Activated CD4-positive, CD25-positive, alpha-beta regulatory T cell (primary cell): ENCODE measurements at places on chromosomes 13 and 19.

DNA sequence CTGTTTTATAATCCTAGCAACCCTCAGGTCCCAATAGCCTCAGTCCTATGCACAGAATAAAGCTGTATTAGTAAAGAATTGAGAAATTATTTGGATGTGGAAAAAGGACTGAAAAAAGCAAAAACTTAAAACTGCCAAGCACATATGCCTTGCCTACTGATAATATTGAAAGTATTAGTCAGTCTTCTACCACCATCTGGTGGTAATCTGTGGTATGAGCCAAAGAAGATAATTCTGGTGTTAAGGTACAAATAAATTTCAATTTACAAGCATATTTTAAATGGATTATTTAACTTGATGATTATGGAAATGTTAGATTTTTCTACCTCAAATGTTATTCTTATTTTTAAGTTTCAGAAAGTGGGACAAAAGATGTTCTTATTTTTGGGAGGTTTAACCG is 460.3 kb upstream of the KLHL1 start:
- DNase-seq: no peak

- no peak for DNase-seq
Observed at GRCh38 chr19:28148554-28148953, 1064.4 kb downstream of the UQCRFS1 start.

DNA sequence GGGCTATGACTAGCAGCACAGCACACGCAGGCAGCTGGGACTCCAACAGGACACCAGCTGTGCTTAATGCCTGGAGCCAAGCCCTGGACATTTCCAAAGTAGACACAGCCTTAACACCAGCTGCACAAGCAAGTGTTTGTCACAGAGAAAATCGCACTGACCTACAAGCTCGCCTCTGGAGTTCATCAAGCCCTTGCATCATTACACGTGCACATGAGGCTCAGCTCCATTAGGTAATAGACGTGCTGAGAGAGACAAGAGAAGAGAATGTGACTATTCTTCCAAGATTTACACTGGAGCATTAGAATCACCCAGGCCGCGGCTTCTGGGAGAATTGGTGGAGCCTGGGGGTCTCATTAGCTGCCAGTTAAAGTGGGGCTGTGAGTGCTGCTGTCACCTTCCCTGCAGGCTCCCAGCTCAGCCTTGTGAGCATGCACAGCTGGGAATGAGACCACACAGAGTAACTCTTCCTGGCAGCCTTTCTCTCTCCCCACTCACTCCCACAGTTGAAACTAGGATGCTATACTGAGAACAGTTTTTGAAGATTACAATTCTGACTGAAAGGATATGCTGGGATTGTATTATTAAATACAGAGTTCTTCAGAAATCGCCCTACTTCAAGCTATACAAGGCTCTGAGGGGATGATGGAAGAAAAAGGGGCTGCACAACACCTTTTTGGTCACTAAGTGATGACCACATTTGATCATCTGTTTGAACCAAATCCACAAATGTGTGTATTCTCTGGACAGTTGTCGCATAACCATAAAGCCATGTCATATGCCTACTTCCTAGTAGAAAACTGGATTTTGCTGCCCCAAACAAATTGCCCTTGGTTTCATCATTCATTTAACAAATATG is 10.5 kb downstream of the STOML3 start:
- DNase-seq: no peak

DNA sequence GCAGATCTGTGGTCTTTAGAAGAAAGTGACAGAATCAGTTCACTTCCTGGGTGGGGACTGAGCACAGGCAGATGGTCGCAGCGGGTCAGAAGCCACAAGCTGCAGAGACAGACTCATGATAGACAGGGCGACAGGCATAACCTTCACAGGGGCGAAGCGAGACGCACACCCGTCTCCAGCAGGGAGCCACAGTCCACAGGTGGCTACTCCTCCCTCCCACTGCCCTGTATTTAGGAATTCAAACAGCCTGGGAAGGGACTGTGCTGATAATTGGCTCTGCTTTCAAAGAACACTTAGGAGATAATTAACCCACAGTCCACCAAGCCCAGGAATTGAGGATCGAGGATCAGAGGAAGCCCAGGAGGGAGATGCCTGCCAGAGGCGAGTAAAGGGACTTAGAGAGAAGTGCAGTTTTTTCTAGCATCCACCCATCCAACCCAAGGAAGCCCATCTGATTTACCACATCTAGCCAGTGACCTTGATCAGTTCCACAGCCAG is 23.2 kb downstream of the RFX2 start:
- no peak for DNase-seq

GRCh38 chr19:50238043-50238442 is 34.6 kb downstream of the MYH14 start:
- DNase-seq: no peak

- no peak for DNase-seq
Observed at GRCh38 chr13:78679329-78679728, 20.4 kb upstream of the OBI1 start.

- no peak for DNase-seq
Observed at GRCh38 chr13:47545201-47546024, 455.7 kb downstream of the SUCLA2 start.

- DNase-seq: no peak
Observed at GRCh38 chr13:112776971-112777370, 87.1 kb downstream of the ATP11A start.

DNA sequence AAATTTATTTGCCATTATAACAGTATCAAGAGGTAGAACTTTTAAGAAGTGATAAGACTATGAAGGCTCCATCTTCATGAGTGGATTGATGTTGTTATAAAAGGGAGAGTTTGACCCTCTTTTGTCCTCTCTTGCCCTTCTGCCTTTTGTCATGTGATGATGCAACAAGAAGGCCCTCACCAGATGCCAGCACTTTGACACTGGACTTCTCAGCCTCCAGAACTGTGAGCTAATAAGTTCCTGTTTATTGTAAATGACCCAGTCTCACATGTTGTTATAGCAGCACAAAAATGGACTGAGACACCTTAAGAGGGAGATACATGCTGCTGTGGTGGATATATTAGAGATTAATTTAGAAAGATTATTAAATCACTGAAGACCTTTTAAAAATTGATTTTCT is 71.6 kb downstream of the SPRYD7 start:
- DNase-seq: no peak

- no peak for DNase-seq
Observed at GRCh38 chr13:22925881-22926747, 254.7 kb upstream of the SGCG start.

DNA sequence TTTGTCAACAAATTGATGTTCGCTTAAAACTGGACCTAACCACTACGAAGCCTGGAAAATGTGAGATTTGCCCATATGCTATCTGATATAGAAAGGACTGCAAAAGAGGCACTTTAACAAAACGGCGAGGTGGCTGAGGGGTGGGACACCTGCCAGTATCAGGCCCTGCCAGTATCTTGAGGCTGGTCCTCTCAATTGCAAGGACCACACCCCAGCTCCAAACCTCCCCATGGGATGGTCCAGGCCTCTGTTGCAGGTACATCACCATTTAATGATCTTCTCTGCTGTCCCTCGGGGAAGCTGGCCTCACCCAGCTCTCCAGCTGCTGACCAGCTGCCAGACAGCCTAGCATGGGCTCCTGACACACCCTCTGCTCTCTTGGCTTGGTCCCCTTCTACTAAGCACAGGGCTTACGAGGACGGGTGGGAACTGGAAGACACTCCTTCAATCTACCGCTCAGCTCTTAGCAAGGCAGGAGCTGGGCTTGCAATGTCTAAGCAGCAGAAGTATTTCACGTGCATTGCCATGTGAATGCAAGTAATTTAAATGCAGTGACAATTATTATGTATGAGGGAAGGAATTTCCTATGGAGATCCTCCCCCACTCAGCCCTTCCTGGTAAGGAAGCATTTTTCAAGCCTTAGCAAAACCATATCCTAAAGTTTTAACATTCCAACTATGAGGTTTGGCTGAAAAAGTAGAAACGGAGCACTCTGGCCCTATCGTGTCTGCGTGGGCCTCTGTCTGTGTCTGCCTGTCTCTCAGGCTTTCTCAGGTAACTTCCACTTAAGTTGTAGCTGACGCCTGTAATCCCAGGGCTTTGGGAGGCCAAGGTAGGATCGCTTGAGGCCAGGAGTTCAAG is 63.9 kb downstream of the LATS2 start:
- no peak for DNase-seq

GRCh38 chr13:52846567-52847321 is 1.7 kb downstream of the PCDH8 start:
- DNase-seq: no peak

DNA sequence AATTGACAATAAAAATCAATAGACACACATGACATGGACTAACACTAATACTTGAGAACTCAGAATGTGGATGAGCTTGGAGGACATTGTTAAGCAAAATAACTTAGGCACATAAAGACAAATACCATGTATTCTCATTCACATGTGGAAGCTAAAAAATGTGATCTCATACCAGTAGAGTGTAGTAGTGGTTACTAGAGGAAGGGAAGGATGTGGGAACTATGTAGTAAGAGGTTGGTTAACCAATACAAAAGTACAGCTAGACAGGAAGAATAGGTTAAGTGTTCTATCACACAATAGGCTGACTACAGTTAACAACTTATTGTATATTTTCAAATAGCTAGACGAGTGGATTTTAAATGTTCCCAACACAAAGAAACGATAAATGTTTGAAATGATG is 415.8 kb upstream of the KLF12 start:
- DNase-seq: no peak

DNA sequence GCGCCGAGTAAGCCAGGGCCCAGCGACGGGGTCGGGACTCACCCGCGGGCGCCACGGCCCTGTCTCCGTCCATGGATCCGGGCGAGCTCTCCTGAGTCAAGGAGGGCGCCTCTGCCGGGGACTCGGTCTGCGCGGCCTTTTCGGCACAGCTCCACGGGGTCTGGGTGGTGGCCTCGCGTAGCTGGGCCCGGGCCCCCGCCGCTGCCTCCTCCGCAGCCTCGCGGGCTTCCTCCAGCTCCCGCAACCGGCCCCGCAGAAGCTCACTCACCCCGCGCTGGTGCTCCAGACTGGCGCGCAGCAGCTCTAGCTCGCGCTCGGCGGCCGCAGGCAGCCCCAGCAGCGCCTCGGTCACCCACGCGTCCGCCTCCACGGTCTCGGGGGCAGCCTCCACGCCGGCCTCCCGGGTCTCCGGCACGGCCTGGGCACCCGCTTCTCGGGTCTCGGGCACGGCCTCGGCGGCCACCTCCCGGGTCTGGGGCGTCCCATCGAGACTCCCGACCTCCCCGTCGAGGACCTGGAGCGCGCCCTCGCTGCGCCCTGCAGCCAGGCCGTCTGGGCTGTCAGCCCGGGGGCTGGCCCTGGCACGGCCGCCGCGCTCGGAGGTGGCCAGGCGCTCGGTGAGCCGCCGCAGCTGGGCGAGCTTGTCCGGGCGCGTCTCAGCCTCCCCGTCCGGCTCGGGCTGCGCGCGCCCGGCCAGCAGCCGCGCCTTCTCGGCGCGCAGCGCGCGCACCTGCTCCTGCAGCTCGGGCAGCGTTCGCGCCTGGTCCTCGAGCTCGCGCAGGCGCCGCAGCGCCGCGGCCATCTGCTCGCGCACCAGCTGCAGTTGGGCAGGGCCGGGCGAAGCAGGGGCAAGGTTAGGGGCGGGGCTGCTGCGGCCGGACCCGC is 8.4 kb downstream of the KANK3 start:
- DNase-seq: no peak

- DNase-seq: no peak
Observed at GRCh38 chr13:85419611-85420010, 379.6 kb downstream of the SLITRK6 start.

- no peak for DNase-seq
Observed at GRCh38 chr13:90448466-90449037, 898.9 kb upstream of the MIR17HG start.

DNA sequence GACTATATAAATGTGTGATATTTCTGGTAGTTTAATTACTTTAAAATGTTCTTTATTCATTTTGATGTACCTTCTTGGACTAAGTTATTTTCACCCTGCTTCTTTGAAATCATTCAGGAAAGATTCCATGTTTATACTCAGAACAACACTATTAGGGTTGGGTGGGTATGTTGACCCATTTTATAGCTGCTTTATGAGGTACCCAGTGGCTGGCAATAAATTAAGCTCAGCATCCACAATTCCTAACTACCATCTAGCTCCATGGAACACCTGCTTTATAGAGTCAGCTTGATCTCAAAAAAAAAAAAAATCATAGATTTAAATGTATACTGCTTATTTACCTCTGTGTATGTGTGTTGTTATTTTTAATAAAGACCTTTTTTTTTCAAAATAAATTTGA is 78.9 kb upstream of the ZNF91 start:
- no peak for DNase-seq

DNA sequence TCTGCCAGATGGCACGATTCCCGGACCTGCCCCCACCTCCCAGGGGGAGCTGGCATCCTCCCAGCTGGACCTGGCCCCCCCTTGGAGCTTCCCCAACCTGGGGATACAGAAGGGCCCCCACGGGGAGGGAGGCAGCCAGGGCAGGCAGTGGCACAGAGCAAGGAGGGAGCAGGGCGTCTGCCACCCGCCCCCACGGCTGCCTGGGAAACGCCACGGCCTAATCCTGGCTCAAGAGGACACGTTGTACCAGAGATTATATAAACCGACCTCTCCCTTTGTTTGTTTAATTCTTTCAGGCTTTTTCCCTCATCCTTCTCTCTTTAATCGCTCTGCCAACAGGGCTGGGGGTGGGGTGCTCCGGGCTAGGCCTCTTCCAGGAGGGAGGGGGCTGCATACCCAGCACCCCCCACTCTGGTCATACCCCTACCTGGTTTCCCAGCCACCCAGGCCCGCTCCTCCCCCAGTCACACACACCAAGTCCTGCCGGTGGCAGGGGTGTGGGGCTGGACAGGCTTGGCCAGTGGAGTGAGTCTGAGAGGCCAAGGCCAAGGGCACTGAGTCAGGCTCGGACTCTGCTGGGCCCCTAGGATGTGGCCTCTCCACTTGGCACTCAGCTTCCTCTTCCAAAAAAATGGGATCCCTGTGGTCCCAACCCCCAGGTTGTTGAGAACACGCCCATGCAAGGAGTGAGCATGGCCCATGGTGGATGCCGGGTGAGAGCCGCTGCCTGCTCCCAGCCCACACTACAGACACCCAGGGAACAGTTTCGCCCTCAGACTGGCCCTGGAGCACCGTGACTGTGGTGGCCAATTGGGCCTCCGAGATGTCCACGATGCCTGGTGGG is 29.5 kb upstream of the NFIC start:
- DNase-seq: no peak

GRCh38 chr19:870963-871401 is 11.5 kb downstream of the CFD start:
- no peak for DNase-seq

DNA sequence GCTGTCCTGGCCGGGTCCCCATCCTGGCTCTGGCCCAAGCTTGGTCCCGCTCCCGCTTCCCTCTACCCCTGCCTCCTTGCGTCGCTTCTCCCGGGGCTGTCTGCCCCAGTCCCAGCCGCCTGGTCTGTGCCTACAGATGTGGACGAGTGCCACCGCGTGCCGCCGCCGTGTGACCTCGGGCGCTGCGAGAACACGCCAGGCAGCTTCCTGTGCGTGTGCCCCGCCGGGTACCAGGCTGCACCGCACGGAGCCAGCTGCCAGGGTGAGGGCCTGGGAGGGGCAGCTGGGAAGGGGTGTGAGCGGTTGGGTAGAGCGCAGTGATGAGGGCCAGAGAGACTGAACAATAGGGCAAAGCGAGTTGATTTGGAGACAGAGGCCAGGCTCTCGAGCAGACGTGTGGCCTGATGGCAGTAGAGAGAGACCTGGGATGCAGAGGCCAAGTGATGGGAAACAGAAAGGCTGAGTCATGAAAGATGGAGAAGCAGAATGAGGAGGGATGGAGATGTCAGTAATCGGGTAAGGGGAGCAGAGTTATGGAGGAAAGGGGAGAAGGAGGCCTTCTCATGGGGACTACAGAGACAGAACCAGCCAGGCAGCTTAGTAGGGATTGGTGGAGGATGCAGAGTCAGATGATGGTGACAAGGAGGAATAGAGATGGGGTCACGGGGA is 9.4 kb downstream of the LTBP4 start:
- peak; percentile 33 for DNase-seq

GRCh38 chr19:29841559-29842367 is 30.0 kb downstream of the CCNE1 start:
- no peak for DNase-seq
